ENCODE measurements at places on chromosomes 1 and 21. TPM values are rescaled to one million over a fixed set of nuclear protein-coding genes. Genes with fewer than 3 reads are reported as not detected.

GRCh38 chr1:6538956-6539355, 15.4 kb downstream of the NOL9 start:
- peak; percentile 85 for DNase-seq

DNA sequence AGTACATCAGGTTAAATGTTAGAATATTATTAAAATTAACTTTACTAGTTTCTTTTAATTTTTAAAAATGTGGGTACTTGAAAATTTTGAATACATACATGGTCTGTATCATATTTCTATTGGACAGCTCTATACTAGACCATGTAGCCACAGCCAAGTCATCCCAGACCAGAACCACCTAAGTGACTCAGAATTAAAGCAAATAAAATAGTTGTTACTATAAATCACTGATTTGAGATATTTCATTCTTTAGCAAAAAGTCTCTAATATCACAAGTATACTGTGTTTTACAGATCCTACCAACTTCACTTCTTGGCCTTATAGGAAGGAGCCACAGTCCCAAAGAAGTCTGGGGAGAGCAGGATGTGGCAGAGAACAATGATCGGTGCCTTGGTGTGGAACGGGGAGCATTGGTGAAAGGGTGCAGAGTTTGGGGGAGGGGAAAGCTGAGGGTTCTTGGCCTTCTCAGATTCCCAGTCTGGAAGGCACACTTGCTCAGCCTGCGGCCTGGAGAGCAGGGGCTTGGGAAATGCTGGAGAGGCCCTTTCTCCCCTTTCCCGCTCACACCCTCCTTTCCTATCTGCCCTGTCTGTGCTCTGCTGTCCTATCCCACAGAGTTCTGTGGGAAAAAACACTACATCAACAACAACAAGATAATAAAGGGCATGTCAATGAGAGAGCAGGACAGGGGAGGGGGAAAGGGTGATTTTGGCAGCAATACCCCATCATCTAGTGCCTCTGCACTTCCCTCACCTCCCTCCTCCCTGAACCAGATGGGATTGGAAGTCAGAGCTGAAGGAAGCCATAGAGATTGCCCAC, 122.1 kb downstream of the NGF start:
- DNase-seq: no peak

DNA sequence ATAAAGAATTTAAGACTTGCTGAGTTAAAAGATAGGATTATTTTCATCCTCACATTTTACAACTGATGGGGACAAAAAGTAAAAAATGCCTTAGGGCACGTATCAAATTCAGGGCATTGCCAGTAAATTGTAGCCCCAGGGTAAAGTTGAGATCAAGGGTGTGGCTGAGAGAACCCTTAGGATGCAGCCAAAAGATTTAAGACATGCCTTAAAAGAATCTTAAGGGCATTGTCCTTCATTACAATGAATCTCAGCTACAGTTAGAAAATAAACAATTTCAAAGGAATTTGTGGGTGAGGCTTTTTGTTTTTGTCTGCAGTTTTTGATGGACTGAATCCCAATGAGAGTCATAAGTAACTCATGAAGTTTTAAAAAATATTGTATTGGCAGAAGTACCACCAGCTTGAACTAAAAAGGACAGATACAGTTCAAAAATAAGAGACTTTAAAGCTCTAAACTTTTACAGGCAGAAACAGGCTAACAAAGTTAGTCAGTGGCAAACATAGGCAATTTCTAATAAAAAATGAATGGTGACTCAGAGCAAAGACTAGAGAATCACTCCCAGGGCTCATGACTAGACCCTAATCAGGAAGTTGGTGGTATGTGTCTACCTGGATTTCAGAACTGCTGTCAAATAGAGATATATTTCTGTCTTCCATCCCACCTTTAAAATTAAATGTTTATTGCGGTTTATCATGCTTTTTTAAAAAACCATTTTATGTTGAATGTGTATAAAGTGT, 165.1 kb upstream of the SNX7 start:
- peak; percentile 20 for DNase-seq

DNA sequence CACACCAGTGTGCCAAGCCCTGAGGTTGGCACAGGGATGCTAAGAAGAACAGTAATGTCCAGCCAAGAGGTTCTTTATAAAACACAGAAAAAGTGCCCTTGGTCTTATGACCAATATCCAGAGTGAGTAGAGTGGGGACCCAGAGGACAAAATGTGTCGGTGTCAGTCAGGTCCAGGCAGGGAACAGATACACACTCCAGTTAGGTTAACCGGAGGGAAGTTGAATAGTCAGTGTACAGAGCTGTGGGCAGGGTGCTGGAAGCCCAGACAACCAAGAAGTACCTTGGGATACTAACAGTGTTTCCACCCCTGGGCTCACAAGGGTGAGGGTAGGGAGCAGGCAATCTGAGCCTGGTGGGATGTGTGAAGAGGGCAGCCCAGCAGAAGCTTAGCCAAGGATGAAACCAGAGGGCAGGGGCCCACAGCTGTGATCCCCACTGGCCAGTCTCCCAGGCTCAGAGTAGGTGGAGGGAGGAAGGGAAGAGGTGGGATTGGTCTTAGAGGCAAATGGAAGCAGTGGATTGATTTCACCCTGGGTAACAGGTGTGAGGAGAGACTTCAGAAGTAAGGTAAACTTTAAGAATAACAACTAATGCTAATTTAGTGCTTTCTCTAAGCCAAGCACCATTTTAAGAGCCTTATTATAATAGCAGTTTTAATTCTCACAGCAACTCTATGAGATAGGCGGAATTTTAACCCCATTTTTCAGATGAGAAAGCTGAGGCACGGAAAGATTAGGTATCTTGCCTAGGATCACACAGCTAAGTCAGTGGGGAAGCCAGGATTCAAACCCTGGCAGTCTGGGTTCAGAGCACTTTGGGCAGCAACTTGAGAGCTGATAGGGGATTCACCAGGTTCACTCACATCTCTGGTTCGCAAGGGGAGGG, 143.4 kb upstream of the HOOK1 start:
- DNase-seq: no peak

- peak; percentile 83 for DNase-seq
Observed at GRCh38 chr1:201882665-201883132, 6.0 kb upstream of the SHISA4 start.

RNF186 gene
- total RNA-seq: not detected

NLRP3 gene
- total RNA-seq: 0.12 TPM

IKBKE gene
- total RNA-seq: 17.0 TPM

All from astrocyte (in vitro differentiated cells and primary cell).